ENCODE measurements at places on chromosomes 4 and X.

DNA sequence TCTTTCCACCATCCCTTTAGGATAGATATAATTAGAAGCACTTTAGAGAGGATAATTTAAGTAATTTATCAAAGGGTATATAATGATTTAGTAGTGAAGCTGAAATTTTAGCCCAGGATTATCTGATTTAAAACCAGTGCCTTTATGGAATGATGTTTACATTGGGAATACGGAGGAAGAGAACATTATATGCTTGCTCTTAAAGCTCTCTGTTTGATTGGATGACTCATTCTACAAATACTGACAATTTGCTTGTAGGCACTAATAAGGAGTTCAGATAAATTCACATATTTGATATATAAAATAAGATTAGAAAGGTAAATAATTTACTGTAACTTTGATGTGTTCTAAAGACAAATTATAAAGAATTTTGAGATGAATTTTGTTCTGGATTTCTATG lies 84.7 kb downstream of the SH3BGRL start:
- DNase-seq = no peak

GRCh38 chr4:164485136-164485535 lies 268.8 kb upstream of the SMIM31 start:
- no peak for DNase-seq

GRCh38 chrX:64843224-64843623 lies 133.0 kb downstream of the ZC4H2 start:
- DNase-seq = no peak

GRCh38 chr4:155766622-155767021 lies 7.8 kb downstream of the GUCY1B1 start:
- no peak for DNase-seq
